Heart right ventricle (tissue), 16 donors: ENCODE measurements at places on chromosomes 2 and 18. TPM values are rescaled to one million over a fixed set of nuclear protein-coding genes. Genes with fewer than 3 reads are reported as not detected.
A peak's percentile ranks its signal among the peaks of the same experiment; 100 is the strongest.

GRCh38 chr2:236583621-236584203 lies 14.1 kb downstream of the ACKR3 start:
- no peak for DNase-seq

DNA sequence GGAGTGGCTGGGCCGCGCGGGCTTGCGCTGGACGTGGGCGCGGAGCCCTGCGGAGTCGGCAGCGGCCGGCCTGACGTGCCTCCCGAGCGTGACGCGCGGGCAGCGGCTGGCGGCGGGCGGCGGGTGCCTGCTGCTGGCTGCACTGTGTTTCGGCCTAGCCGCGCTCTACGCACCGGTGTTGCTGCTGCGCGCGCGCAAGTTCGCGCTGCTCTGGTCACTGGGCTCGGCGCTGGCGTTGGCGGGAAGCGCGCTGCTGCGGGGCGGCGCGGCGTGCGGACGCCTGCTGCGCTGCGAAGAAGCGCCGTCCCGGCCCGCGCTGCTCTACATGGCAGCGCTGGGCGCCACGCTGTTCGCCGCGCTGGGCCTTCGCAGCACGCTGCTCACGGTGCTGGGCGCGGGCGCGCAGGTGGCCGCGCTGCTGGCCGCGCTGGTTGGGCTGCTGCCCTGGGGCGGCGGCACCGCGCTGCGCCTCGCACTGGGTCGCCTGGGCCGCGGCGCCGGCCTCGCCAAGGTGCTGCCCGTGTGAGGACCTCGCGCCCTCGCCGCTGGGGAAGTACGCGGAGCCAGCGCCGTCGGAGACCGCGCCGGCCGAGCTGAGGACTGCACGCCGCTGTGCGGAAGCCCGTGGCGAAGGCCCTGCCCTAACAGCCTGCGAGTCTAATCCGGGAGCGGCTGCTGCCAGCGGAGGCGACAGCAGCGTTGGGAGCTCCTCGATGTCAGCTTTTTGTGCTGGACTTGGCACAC lies 526 bp downstream of the SFT2D3 start:
- DNase-seq: peak; percentile 80

- DNase-seq: no peak
Measured at GRCh38 chr2:199465988-199466691, 8.4 kb upstream of the SATB2 start.

GRCh38 chr18:54396760-54397159 lies 39.1 kb downstream of the C18orf54 start:
- no peak for DNase-seq

Gene EML6
- polyA plus RNA-seq: 0.22 TPM

Gene ZC3H6
- polyA plus RNA-seq: 0.83 TPM

Gene TRIM54
- 131 TPM for polyA plus RNA-seq

Gene ADAM23
- 11.9 TPM for polyA plus RNA-seq
